ENCODE measurements at places on chromosomes 11 and 22.

DNA sequence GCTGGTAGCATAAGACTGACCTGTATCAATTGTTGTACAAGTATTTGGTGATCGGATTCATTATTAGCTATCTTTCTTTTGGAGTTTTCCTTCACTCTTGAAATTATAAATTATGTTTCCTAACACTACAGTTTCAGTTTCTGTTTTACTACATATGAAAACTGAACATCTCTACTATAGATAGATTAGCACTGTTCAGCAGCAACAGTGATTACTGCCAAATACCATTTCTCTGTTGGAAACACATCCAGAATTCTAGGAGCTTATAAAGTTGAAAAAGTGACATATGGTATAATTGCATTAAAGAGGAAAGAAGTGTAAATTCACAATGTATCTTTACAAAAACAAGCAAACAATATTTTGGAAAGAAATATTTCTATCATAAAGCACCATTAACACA is 118.5 kb upstream of the GRIA4 start:
- no peaks in the 10 kb centered on the region for H3K36me3 ChIP-seq
- no peak overlapping the region for H3K27ac ChIP-seq
- no peak overlapping the region for H3K4me3 ChIP-seq

DNA sequence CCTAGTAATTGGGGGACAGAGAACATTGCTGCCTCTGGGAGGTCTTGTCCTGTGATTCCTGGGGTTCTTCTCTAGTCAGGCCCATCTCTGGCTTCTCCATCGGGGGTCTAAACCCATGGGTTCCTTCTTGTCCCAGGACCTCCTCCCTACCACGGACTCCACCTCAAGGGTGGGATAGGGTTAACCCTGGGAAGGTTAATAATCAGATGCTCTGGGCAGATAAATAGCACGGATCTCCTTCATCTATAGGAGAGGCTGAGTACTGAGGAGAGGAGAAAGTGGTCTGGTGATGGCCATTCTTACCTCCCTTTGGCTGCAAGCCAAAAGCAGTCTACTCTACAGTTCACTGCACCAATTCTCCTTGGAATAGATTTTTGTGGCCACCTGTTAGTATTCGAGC is 10.5 kb downstream of the HEPHL1 start:
- no peaks in the 10 kb centered on the region for H3K36me3 ChIP-seq
- H3K4me3 ChIP-seq: no peak overlapping the region
- H3K27me3 ChIP-seq: no peaks in the 10 kb centered on the region
- H3K27ac ChIP-seq: no peak overlapping the region
- no peak for DNase-seq

- H3K36me3 ChIP-seq: no peaks in the 10 kb centered on the region
- H3K4me3 ChIP-seq: no peak overlapping the region
- H3K27ac ChIP-seq: no peak overlapping the region
- no peak for DNase-seq
- H3K27me3 ChIP-seq: no peaks in the 10 kb centered on the region
- H3K4me1 ChIP-seq: peaks cover 2% of the 10 kb centered on the region
These were observed 84.1 kb downstream of the LARGE2 start for GRCh38 chr11:46006418-46007070.

- H3K27ac ChIP-seq: peak overlapping the region; percentile 81
- H3K4me3 ChIP-seq: peak overlapping the region; percentile 10
- H3K27me3 ChIP-seq: no peaks in the 10 kb centered on the region
- peaks cover 64% of the 10 kb centered on the region for H3K4me1 ChIP-seq
- peaks cover 56% of the 10 kb centered on the region for H3K36me3 ChIP-seq
These were observed 7.6 kb downstream of the XBP1 start for GRCh38 chr22:28792491-28793383.

GRCh38 chr11:9231848-9232177 is 33.3 kb downstream of the DENND5A start:
- peak overlapping the region; percentile 13 for H3K4me3 ChIP-seq
- DNase-seq: no peak
- H3K36me3 ChIP-seq: peaks cover 6% of the 10 kb centered on the region
- peak overlapping the region; percentile 38 for H3K27ac ChIP-seq

GRCh38 chr11:66619080-66619554 is 2.7 kb downstream of the RBM14 start:
- no peaks in the 10 kb centered on the region for H3K27me3 ChIP-seq
- peaks cover 59% of the 10 kb centered on the region for H3K36me3 ChIP-seq
- H3K4me3 ChIP-seq: peak overlapping the region; percentile 98
- peak overlapping the region; percentile 98 for H3K27ac ChIP-seq
- no peak for DNase-seq

DNA sequence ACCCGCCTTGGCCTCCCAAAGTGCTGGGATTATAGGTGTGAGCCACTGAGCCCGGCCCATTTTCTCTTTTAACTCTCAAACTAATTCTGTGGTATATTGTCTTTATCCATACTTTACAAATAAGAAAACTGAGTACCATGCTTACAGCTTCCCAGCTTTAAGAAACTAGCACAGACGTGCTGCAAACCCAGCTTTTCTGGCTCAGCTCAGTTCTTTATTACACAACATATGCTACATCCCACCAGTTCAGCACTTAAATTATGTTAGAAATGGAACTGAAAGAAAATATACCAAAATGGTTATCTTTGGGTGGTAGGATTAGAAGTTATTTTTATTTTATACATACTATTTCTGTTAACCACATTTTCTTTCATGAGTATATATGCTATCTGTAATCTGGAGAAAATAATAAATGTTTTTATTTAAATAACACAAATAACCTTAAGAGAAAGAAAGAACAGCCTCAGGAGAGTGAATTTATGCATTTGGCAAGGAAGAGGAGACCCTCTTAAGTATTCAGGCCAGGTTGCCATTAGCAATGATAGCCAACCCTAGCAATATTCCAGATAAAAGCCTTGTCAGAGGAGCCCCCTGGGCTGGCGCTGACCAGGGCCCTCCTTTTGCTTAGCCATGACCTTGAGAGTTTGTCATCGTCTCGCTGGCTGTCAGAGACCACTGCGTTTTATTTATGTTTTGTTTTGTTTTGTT is 33.8 kb downstream of the SLN start:
- H3K4me3 ChIP-seq: no peak overlapping the region
- no peaks in the 10 kb centered on the region for H3K4me1 ChIP-seq
- H3K36me3 ChIP-seq: no peaks in the 10 kb centered on the region
- peaks cover 7% of the 10 kb centered on the region for H3K27me3 ChIP-seq
- no peak overlapping the region for H3K27ac ChIP-seq

- peaks cover 14% of the 10 kb centered on the region for H3K27me3 ChIP-seq
- no peak overlapping the region for H3K27ac ChIP-seq
- no peaks in the 10 kb centered on the region for H3K4me1 ChIP-seq
These were observed 181.8 kb upstream of the RAG2 start for GRCh38 chr11:36779791-36780190.

DNA sequence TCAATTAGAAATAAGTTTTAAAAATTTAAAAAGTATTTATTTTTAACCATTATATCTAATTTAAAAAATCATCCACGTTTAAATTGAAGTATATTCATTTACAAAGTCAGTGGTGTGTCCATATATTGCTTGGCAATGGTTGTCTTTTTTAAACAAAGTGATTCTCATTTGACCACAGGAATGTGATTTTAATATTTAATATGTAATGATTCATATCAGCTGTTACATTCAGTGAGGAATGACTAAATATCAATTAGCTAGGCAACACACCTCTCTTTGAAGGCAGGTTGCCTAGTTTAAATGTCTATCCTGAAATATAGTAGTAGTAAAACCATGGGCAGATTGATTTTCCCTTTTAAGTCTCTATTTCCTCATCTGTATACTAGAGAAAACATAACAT is 392.2 kb upstream of the CCDC179 start:
- no peaks in the 10 kb centered on the region for H3K4me1 ChIP-seq
- DNase-seq: no peak
- no peaks in the 10 kb centered on the region for H3K36me3 ChIP-seq
- H3K27me3 ChIP-seq: no peaks in the 10 kb centered on the region

GRCh38 chr11:94183886-94184264 is 55.2 kb downstream of the PANX1 start:
- peaks cover 8% of the 10 kb centered on the region for H3K36me3 ChIP-seq
- no peak for DNase-seq
- H3K4me3 ChIP-seq: no peak overlapping the region
- no peak overlapping the region for H3K27ac ChIP-seq
- H3K27me3 ChIP-seq: no peaks in the 10 kb centered on the region

- peak; percentile 16 for DNase-seq
- H3K27me3 ChIP-seq: peaks cover 2% of the 10 kb centered on the region
- no peaks in the 10 kb centered on the region for H3K36me3 ChIP-seq
- no peaks in the 10 kb centered on the region for H3K4me1 ChIP-seq
- H3K27ac ChIP-seq: no peak overlapping the region
- H3K4me3 ChIP-seq: no peak overlapping the region
These were observed 29.8 kb downstream of the ADAMTS15 start for GRCh38 chr11:130478204-130478701.

DNA sequence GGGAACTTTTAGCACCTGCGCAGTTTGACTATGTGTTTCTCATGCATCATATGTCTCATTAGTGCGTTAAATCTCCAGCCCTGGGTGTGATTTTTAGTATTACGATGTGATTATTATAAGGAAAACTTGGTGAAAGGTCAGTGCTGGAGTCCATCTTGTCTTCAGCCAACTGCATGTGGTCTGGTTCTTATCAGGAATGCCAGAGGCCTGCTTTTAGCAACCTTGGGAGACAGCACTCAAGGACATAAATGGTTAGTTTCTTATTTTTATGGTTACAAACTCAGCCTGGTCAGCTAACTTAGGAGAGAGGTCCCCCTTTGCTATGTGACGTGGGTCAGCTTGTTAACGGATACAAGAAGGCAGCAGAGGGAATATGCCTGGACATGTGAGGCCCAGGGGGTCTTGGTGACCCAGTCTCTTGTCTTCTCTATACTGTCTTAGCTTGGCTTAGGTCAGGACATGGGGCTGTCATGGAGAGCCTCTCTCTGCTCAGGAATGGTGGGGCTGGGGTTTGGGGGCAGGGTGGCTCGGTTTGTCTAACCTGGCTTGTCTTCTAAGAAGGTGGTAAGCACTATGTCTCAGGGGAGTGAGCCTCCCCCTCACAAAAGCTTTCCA is 21.5 kb downstream of the KCTD21 start:
- no peaks in the 10 kb centered on the region for H3K4me1 ChIP-seq
- no peaks in the 10 kb centered on the region for H3K36me3 ChIP-seq

- H3K36me3 ChIP-seq: no peaks in the 10 kb centered on the region
- DNase-seq: no peak
- H3K27me3 ChIP-seq: no peaks in the 10 kb centered on the region
- H3K4me3 ChIP-seq: no peak overlapping the region
- H3K4me1 ChIP-seq: no peaks in the 10 kb centered on the region
These were observed 118.6 kb downstream of the KCNQ1 start for GRCh38 chr11:2563213-2564007.

DNA sequence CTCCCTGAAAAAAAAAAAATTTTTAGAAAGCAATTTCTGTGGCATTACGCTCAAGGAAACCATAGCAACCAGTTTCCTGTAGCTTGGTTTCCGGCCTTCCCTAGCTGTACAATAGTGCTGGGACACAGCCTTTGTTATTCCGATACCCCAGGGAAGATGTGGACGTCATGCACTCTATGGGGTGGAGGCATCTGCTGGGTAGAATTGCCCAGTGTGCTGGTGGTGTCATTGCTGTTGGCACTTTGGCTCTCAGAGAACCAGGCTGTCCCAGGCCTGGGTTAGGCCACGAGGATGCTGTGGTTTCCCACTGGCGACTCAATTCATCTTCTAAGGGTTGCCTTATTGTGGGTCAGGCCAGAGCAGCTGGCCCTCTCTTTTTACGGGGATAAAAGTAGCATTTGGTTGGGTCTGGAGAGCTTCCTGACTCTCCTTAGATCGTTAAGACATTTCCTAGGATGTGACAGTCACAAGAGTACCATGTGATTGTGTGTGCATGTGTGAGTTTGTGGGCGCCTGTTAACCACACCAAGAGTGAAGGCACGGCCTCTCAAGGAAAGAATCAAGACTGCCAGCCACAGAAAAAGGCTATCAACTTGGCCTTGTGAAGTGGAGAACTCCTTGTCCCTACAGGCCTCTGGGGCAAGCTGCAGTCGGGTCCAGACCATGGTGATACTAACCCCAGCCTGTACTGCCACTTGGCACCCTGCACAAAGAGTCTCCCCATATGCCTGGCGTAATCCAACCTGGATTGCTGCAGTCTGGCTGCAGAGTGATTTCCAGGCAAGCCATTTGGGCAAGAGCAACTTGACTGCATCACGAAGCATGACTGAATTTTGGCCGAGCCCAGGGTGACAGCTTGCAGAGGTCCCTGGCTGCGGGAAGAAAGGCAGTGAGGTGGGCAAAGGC is 35.9 kb upstream of the NAV2 start:
- H3K4me3 ChIP-seq: no peak overlapping the region
- no peak overlapping the region for H3K27ac ChIP-seq
- no peak for DNase-seq

- H3K27ac ChIP-seq: no peak overlapping the region
- no peaks in the 10 kb centered on the region for H3K36me3 ChIP-seq
- peaks cover 8% of the 10 kb centered on the region for H3K4me1 ChIP-seq
- H3K4me3 ChIP-seq: no peak overlapping the region
- peaks cover 2% of the 10 kb centered on the region for H3K27me3 ChIP-seq
These were observed 55.8 kb downstream of the C11orf58 start for GRCh38 chr11:16794047-16794818.

DNA sequence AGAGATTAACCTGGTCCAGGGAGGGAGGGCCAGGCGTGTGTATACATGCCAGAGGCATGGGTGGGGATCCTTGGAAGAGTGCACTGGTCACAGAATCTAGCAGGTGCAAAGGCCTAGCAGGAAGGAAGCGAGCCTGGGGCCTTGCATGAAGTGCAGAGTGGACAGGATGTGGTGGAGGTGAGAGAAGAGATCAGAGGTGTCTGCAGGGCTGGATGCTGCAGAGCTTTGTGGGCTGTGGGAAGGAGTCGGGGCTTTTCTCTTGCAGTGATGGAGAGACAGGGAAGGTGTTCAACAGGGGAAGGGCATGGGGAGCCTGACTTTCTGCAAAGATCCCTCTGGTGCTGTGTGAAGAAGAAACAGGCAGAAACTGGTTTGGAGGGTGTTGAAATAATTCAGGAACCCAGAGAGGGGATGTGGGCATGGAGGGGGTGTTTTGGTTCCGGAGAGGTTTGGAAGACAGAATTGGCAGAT is 2.5 kb upstream of the TPST2 start:
- peak overlapping the region; percentile 60 for H3K4me3 ChIP-seq
- H3K27me3 ChIP-seq: no peaks in the 10 kb centered on the region
- H3K36me3 ChIP-seq: peaks cover 9% of the 10 kb centered on the region
- peak; percentile 92 for DNase-seq
- H3K27ac ChIP-seq: peak overlapping the region; percentile 83
- H3K4me1 ChIP-seq: peaks cover 67% of the 10 kb centered on the region

GRCh38 chr11:107856981-107857517 is 1.5 kb downstream of the SLC35F2 start:
- peaks cover 22% of the 10 kb centered on the region for H3K4me1 ChIP-seq
- H3K27ac ChIP-seq: no peak overlapping the region
- DNase-seq: no peak
- H3K4me3 ChIP-seq: peak overlapping the region; percentile 41
- peaks cover 5% of the 10 kb centered on the region for H3K36me3 ChIP-seq

- peaks cover 3% of the 10 kb centered on the region for H3K4me1 ChIP-seq
- H3K36me3 ChIP-seq: peaks cover 7% of the 10 kb centered on the region
- DNase-seq: no peak
- no peak overlapping the region for H3K4me3 ChIP-seq
- no peak overlapping the region for H3K27ac ChIP-seq
- H3K27me3 ChIP-seq: no peaks in the 10 kb centered on the region
These were observed 30.5 kb downstream of the KCNQ1 start for GRCh38 chr11:2475136-2475918.
